ENCODE measurements at places on chromosomes 1 and 21.

- DNase-seq = no peak
These were observed 40.9 kb upstream of the CCDC27 start for GRCh38 chr1:3711381-3711779.

- no peak for DNase-seq
These were observed 1120.2 kb upstream of the TMPRSS15 start for GRCh38 chr21:19523746-19524145.

- no peak for DNase-seq
These were observed 4.9 kb downstream of the UCHL5 start for GRCh38 chr1:193054169-193054675.

DNA sequence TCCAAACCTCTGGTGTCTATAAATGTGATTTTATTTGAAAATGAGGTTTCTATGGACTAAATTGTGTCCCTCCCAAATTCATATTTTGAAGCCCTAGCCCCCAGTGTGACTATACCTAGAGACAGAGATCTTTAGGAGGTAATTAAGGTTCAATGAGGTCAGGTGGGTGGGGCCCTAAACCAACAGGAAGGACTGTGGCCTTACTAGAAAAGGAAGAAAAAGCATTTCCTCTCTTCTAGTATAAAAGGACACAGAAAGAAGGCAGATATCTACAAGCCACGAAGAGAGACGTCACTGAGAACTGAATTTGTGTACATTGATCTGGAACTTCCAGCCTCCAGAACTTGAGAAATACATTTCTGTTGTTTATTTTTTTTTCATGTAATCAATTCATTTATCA, 123.1 kb upstream of the RUNX1 start:
- no peak for DNase-seq

DNA sequence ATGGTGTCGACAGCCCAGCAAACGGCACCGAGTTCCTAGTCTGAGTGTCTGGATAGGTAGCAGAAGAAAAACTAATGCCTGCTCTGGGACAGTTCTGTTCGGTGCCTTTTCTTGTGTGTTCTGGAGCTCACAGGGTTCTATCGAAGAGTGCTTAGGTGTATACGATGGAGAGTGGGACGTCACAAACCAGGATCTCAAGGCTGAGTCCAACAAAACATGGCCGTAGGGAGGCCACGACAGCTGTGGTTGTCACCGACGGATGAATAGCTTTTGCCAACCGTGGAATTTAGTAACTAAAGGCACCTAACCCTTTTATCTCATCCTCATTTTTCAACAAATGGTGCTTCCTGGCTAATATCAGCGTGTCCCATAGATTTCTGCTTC, 635 bp upstream of the SYNJ1 start:
- DNase-seq = no peak
